Keratinocyte (primary cell): ENCODE measurements at places on chromosomes 4 and X.
A peak's percentile ranks its signal among the peaks of the same experiment; 100 is the strongest.

GRCh38 chr4:76293772-76294171 is 12.8 kb upstream of the STBD1 start:
- no peak for DNase-seq

DNA sequence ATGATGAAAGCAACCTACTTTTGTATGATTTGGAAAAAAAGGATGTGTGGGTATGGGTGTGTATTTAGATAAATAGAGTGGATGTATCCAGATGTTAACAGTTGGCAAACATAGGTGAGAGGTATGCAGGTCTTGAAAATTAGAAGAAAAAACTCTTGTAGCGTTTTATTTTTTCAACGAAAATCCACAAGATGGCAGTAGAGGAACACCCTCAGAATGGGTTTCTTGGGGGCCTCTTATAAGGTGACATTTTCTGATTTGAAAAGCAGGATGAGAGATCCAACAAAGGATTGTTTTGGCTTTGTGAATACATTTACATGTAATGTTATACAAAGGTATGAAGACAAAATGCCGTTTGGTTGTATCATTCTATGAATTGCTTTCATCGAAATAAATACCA is 68.3 kb downstream of the FMR1NB start:
- no peak for DNase-seq

DNA sequence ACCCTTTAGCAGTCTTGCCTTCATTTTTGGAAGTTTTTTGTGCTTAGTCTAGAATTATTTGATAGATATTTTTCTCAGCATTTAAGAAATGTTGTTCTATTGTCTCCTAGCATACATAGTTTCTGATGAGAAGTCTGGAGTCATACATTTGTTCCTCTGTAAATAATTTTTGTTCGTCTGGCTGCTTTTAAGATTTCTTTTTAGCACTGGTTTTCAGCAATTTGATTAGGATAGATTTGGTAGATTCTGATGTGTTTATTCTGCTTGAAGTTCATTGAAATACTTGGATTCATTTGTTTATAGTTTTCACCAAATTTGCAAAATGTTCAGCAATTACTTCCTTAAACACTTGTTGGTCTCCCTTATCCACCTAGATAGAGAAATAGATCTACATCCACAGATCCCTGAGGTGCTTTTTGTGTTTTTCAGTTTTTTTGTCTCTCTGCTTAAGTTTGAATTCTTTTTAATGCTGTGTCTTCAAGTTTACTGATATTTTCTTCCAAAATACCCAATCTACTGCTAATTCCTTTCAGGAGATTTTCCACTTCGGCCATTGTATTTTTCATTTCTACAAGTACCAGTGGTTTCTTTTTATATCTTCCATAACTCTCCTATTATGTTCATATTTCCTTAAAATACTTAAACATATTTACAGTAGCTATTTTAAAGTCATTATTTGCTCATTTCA is 64.9 kb downstream of the ABLIM2 start:
- no peak for DNase-seq

DNA sequence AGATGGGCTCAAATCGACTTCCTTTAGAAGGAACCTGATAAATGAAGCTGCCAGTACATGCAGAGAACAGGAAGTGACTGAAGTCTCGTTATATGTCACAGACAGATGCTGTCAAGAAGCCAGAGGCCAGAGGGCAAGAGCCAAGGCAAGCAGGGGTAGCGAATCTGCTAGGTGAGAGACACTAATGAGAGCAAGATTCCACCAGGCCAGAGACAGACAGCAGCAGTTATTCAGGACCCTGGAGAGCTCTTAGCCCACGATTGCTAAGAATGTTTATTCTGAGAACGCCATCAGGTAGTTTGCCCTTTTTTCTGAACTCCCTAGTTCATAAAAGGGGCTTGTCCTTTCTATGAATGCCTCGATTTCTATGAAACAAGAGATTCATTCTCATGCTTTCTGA is 73.7 kb downstream of the BEND2 start:
- DNase-seq, result no peak

DNA sequence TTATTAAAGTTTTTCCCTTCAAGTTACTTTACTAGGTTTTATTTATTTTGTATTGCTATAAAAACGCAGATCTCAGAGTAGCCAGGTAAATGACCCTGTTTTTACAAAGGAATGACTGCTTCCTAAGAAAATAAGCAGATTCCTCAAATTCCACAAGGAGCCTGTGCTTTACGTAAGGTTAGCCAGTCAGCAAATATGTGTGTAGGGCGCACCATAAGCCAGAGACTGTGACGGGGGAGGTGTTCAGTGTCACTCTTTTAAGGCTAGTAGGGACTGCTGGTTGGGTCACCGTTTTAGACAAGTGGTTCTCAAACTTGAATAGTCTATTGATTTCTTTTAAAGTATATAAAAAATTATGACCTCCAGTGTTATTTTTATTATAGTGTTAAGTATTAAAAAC is 119.9 kb downstream of the ANK2 start:
- no peak for DNase-seq

GRCh38 chrX:65837875-65838549 is 170.6 kb downstream of the MSN start:
- no peak for DNase-seq

GRCh38 chr4:25628451-25628850 is 27.2 kb upstream of the SLC34A2 start:
- no peak for DNase-seq

- DNase-seq, result no peak
Observed at GRCh38 chr4:6198278-6198677, 2.1 kb downstream of the JAKMIP1 start.

GRCh38 chr4:111066887-111067286 is 444.0 kb upstream of the PITX2 start:
- DNase-seq, result no peak

DNA sequence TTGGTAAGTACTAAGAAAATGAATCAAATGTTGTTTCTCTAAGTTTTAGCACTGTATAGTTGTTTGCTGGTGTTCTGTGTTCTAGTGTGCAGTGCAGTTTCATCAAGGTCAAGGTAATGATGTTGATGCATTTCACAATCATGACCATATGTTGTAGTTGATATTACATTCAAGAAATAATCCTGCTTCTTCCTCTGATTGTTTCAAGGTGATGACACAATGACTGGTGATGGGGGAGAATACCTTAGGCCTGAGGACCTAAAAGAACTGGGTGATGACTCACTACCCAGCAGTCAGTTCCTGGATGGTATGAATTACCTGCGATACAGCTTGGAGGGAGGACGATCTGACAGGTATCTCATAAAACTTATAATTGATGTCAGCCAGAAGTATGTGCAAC is 261.6 kb downstream of the ANK2 start:
- peak; percentile 19 for DNase-seq

GRCh38 chr4:124593494-124593893 is 119.0 kb downstream of the ANKRD50 start:
- no peak for DNase-seq

GRCh38 chr4:57243076-57243475 is 132.9 kb upstream of the IGFBP7 start:
- DNase-seq, result no peak

- no peak for DNase-seq
Observed at GRCh38 chrX:71095033-71095432, 618 bp upstream of the FOXO4 start.

- DNase-seq, result no peak
Observed at GRCh38 chrX:150857453-150857852, 41.0 kb downstream of the CD99L2 start.

DNA sequence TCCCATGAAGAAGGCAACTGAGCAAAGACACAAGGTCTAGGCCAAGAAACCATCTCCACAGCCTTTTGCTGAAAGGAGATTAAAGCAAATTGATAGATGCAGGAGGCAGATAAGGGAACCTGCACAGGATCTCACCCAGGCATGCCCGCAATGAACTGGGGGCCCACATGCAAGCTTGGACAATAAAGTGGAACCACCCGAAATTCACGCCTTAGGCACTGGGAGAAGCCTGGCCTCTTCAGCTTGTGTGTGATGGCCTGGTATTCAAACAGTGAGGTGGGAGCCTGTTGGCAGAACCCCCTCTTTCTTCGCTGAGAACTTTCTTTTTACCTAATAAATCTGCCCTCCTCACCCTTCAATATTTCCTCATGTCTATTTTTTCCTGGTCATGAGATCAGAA is 213.2 kb downstream of the NR3C2 start:
- no peak for DNase-seq

DNA sequence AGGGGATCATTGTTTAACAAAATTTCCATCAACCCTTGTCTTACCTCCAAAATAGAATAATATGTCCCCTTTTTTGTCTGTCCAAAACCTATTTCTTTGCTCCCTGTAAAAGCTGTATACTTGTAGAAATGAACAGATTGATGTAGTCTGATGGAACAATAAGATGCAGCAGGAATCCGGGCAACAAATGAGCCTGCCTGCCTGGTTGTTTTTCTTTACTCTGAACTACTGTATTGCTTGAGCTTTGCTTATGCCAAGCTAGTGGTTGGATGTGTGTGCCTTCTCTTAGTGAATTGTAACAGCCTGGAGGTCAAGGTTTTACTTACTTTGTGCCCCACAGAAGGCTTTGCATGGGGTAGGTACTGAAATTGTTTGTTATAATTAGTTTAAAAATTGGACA is 116.2 kb upstream of the TLL1 start:
- no peak for DNase-seq

GRCh38 chr4:14375816-14376215 is 626.5 kb upstream of the CPEB2 start:
- DNase-seq, result no peak

- DNase-seq, result no peak
Observed at GRCh38 chr4:143355540-143356217, 19.0 kb downstream of the GAB1 start.

DNA sequence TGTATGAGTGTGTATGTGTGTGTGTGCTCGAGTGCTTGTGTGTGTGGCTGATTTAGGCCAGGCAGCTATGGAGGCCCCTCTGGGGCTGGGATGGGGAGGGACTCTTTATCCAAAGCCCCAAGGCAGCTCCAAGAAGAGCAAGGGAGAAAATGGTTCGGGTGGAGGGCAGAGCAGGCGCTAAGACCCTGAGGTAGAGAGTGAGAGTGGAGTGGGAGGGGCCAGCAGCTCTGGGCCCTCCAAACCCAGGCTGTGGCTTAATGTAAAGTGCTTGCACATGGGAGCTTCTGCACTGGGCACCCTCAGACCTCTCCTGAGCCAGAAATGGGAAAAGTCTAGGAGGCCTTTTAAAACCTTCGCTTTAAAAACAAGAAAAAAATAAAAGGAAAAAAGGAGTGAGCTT is 233.5 kb upstream of the PSAPL1 start:
- DNase-seq, result no peak

- DNase-seq, result no peak
Observed at GRCh38 chr4:150006197-150006596, 72.0 kb upstream of the DCLK2 start.

DNA sequence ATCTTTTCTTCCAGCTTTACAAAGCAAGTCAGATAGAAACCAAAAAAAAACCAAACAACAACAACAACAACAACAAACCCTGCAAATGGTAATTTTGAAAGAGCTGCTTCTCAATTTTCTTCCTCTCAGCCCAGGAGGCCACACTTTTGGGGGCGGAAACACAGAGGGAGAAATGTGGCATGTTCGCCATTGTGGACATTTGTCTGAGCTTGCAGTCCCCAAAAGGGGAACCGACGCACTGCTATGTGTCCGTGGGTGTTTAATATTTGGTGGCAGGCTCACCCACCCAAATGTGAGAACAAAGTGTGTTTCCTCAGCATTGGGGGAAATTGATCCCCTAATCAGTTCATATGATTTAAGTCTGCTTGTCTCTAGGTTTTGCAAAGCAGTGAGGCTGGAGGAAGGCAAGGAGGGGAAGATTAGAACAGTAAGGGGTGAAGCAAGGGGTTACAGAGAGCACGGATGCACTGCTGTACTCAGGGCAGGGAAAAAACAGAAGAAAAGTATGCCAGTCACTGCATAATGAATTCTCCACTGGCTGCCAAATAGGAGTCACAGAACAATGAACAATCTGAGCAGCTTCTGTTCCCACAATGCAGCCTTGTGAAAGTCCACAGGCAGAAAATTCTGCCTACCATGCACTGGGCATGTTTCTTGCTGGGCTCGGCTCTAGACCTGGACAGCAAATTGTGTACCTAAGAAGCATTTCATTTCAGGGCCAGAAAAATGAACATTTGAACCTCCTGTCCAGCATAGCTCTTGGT is 74.7 kb upstream of the GPM6B start:
- DNase-seq, result no peak

GRCh38 chr4:111263836-111264235 is 641.0 kb upstream of the PITX2 start:
- no peak for DNase-seq

DNA sequence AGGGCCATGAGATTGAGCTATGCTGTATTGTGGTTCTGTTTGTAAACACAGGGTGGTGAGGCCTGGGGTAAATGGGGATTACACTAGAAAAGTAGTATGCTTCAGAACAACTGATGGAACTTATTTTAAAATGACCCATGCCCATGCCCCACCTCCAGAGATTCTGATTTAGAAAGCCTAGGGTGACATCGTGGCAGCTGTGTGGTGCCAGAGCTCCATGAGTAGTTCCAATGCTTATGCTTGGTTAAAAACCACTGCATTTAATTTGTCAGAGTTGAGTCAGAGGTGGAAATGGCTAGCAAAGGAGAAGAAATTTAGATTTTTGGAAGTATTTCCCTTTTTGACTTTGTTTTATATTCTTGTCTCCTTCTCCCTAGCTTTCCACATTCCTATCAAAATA is 63.4 kb upstream of the PDE5A start:
- DNase-seq, result no peak

- no peak for DNase-seq
Observed at GRCh38 chrX:85243155-85243554, 424 bp downstream of the SATL1 start.

- no peak for DNase-seq
Observed at GRCh38 chr4:174709526-174709925, 119.5 kb downstream of the GLRA3 start.

DNA sequence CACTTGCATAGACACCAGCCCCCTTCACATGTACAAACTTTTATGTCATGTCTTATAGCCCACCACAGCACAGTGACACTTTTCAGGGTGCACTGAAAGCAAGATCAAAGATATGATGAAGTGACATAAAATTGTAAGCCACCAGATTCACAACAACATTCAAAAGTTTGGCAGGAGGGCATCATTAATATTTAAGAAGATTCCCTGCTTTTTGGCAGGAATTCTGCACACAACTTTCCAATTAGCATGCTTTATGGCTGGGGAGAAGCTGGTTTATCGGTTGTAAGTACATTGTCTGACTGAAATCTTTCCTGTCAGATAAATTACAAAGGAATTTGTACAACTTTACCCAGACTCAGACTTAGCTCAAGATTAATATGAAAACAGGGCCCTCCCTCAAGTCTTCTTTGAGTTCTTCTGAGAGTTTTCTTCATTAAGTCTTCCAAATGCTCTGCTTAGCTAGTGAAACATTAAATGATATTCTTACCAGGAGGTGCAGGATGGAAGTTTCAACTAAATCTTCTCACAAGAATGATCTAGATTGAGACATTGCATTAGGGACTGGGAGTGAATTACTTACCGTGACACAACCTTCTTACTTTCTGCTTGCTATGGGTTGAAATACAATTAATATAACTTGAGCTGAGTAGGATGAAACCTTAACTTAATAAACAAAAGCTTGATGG is 523.8 kb downstream of the PPARGC1A start:
- no peak for DNase-seq

GRCh38 chr4:156312261-156312847 is 358.7 kb upstream of the CTSO start:
- DNase-seq, result no peak
